Activated CD4-positive, alpha-beta T cell treated with anti-CD3 and anti-CD28 coated beads, Interleukin-2, amount 50 U/mL, for 48 hours (primary cell): ENCODE measurements at places on chromosomes 12 and 14.

DNA sequence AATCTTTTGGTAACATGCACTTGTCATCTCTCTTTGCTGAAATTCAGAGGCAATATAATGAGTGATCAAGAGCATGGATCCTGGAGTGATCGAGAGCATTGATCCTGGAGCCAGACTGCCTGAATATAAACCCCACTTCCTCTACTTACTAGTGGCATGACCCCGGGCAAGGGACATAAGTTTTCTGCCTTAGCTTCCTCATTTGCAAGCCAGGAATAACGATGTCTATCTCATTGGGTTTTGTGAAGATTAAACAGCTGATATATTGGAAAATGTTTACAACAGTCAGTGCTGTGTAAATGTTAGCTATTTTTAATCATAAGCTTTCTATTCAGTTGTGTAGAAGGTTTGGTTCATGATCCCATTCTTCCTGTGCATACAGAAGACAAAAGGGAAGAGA lies 2.4 kb upstream of the CSRNP2 start:
- DNase-seq, result no peak

- DNase-seq, result no peak
Observed at GRCh38 chr14:65461730-65462129, 49.2 kb downstream of the FUT8 start.

DNA sequence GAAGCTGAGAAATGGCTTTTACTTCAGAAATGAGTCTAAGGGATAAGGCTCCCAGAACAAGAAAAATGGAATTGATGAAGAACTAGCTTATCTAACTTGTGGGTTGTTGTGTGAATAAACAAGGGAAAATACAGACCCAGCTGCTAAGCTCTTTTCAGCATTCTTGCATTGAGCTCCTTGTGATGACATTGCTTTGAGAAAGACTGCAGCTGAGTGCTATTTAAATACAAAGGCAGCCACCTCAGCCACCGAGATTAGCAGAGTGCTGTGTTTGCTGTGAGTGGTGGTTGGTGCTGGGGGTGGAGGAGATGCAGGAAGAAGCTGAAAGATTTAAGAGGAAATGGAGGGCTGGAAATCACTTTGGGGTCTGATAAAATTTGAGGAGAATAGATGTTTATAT lies 396.0 kb upstream of the PRICKLE1 start:
- DNase-seq, result no peak

DNA sequence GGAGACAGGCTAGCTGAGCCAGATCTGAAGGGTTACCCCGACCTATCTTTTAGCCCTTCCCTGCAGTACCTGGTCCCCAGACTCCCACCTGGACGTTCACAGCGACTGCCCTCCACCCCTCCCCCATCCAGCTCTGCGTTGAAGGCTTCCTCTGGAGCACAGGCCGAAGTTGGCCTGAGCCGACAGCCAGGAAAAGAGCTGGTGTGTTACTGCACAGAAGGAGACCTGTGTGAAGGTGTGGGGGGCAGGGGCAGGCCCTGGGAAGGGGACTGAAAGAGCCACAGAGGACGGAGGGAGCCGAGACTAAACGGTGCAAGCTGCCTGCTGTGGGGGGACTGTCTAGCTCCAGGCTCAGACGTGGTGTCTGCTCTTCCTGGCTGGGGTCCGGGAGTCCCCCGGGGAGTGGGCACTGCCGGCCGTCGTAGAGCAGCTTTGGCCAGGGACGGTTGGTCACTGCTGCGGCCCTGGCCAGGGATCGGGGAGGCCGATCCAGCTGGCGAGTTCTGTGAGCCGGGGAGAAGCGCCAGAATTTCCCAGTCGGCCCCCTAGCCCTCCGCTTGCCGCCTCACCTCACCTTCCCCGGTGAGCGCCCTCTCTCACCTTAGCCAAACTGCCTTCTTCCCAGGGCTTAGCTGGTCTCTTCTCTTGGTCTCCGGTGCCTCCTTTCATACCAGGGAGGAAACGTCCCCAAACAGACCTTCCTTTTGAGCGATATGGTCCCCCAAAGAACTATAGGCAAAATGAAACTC lies 899 bp upstream of the COL2A1 start:
- DNase-seq, result no peak

DNA sequence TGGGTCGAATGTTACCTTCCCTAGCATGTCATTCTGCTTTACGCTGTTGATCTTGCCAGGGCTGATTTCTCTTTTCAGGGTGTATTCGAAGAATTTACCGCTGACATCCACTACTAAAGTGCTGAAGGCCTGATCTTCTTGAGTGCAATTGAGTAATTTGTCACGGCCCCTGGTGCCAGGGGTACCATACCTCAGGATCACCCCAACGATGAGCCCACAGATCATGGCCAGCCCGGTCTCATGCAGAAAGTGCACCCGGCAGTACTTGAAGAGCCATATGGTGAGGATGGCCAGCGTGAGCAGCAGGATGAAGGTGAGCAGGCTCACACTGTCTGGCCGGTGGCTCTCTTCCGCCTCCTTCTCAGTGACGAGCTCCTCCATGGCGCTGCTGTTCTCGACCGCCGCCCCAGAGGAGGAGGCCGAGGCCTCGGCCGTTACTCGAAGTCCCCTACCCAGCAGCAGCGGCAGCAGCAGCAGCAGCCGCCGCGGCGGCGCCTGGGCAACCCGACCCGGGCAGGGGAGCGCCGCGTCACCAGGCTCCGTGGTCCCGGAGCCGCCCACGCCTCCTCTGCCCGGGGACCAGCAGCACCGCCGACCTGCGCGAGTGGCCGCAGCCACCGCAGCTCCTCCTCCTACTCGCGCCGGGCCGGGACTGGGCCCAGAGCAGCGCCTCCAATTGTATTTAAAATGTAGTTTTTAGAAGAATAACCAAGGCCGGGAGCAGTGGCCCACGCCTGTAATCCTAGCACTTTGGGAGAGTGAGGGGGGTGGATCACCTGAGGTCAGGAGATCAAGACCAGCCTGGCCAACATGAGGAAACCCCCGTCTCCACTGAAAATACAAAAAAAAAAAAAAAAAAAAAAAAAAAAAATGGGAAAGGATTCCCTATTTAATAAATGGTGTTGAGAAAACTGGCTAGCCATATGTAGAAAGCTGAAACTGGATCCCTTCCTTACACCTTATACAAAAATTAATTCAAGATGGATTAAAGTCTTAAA lies 58.5 kb upstream of the TMPO start:
- peak; percentile 22 for DNase-seq

DNA sequence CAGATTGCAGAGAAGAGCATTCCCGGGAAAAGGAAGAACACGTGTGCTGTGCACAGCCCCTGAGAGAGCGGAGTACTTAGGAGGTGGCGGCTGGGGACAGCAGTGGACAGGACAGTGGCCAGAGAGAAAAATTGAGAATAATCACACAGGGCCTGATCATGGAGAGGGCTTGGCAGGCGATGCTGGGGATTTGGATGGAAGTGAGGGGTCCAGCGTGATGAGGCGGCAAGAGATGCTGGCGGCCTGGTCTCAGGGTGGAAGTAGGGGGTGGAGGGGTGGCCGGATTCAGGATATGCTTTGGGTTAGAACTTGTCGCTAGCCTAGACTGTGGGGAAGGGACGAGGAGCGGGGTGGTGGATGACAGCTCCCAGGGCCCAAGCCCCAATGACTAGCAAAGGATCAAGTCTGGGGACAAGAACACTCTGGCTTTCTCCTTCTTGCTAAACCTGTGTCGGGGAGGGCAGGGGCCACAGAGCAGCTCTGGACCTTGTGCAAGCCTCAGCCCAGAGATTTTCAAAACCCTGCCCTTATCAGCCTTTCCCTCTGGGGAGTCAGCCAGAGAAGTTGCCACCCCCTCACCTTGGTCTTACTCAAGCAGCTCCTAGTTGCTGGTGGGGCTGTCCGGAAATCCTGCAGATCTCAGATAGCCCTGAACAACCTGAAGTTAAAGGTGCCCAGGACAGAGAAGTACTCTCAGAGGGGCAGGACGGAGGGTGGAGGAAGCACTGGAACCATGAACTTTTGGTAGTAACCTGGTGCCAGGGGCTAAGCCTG lies 1.3 kb downstream of the HVCN1 start:
- DNase-seq, result no peak

DNA sequence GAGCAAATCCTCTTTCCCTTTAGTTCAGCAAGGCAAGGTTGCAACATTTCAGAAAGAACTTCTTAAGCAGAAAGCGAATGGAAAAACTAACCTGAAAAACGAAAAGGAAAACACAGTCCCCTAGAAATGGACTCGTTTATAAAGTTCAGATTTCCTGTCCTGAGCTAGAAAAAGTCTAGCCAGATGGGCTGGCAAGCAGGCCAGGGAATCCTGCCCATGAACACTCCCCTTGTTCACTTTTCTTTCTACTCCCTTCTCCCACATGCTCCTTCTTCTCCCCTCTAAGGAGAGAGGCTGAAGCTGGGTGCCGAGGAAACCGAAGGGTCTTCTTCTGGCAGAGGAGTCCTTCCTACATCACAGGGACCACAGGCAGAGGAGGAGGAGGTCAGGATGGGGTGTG lies 27.1 kb downstream of the LTBP2 start:
- no peak for DNase-seq
